NCI-H1417 treated with DMSO at 0.1 percent for 48 hours (cell line): ENCODE measurements at places on chromosomes 5 and 9.

DNA sequence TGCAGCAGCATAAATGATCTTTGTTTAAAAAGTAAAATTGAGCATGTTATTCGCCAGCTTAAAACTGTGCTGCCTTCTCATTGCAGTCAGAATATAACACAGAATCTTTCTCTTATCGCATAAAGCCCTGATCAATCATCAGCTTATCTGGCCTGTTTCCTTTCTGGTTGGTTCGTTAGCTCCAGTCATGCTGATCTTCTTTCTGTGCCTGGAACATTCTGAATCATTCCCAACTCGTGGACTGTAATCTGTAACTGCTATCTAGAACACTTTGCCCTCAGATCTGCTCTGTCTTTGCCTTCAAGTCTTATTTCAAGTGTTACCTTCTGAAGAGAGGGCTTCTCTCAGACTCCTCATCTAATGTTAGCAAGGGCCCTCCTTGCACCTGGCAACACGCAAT, 11.9 kb upstream of the FER start:
- no peak for DNase-seq

DNA sequence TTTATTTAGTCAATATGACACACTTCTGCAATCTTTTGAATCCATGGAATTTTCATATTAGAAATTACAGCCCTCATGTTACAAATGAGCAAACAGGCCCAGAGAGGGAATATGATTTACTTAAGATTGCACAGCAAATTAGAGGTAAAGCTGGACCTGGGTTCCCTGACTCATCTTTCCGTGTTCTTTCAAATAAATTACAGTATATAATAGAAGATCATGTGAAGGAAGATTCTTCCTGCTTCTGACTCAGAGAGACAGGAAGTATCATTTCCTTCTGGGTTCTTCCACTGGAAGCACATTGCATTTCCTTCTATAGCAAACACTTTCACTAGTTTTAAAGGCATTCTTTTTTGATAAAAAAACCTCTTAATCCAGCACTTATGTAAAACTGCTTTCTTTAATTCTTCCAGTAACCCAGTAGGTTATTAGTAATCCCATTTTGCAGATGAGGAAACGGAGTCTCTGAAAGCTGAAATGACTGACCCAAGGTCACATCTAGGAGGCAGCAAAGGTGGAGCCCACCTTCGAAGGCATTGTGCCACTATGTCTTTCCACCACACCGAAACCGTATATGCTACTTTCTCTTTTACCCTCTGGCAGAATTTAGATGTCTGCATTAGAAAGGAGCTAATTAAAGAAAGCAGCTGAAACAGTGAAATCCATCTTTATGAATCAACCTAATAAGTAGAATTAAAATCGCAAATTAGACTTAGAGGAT, 566.7 kb upstream of the KLF4 start:
- DNase-seq: no peak

DNA sequence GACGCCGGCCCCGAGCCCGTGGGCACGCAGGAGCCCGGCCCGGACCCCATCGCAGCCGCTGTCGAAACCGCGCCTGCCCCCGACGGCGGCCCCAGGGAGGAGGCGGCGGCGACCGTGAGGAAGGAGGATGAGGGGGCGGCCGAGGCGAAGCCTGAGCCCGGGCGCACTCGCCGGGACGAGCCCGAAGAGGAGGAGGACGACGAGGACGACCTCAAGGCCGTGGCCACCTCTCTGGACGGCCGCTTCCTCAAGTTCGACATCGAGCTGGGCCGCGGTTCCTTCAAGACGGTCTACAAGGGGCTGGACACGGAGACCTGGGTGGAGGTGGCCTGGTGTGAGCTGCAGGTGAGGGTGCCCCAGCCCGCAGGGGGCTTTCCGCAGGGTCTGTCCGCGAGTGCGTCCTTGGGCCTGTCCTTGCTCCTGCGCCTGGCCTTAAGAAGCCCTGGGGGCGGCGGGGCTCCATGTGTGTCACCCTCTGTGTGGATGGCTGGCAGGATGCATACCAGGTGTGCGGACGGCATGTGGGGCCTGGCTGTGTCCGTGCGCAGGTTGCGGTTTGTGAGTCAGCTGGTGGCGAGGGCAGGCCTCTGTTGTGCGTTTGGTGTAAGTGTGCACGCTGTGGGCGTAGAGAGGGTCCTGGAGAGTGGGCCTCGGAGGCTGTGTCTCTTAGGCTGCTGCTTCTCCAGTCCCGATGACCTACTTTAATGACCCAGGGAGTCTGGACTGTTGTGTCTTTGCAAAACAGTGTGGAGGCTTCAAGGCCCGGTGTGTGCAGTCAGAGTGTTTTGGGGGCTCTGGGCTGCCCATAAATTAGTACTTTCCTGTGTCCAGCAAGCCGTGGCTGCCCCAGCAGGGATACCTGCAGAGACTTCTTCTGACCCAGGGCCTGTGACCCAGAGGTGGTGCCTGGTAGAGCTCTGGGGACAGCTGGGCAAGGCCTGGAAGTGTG, 1.6 kb downstream of the WNK2 start:
- DNase-seq: no peak

- no peak for DNase-seq
These were observed 27.4 kb downstream of the BICD2 start for GRCh38 chr9:92737216-92737606.

- peak; percentile 18 for DNase-seq
These were observed 38.6 kb downstream of the EXOSC2 start for GRCh38 chr9:130732136-130732535.

DNA sequence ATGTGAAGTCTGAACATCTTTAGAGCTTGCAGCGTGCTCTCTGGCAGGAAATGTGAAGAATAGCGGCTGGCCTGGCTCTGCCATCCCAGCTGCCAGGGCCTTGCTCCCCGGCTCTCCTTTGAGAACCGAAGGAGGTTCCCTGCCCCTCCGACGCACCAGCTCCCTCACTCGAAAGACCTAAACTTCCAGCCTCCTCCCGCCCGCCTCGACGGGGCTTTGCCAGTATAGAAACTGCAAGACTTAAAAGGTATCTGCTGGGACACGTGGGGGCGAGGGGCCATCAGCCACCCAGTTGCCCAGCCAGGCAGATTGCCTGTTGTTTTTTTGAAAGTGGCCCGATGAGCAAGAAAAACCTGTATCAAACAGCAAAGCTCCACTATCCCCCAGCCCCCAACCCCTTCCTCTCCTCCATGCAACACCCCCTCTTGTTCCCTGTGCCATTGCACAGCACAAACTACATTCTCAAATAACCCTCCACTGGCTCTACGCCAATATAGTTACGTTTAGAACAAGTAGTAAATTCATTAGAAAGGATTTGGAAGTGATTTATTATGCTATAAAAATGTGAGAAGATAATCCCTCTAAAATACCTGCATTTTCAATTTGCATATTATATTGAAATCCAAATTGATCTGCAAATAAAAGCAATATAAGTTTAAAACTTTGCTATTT, 331.9 kb downstream of the MED10 start:
- no peak for DNase-seq

DNA sequence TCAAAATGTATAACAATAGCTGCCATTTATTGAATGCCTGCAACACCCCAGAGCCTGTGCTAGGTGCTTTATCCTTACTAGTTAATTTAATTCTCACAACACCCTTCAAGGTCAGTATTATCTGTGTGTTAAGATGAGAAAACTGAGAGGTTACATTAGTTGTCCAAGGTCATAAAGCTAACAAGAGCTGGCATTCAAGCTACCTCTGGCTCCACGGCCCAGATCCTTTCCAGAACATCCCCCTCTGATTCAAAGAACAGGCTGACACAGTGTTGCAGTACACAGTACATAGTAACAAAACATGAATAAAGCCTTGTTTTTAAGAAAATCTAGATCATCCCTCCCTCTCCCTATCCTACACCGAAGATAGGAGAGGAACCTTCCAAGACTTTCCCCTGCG, 9.4 kb upstream of the FRMPD1 start:
- no peak for DNase-seq

DNA sequence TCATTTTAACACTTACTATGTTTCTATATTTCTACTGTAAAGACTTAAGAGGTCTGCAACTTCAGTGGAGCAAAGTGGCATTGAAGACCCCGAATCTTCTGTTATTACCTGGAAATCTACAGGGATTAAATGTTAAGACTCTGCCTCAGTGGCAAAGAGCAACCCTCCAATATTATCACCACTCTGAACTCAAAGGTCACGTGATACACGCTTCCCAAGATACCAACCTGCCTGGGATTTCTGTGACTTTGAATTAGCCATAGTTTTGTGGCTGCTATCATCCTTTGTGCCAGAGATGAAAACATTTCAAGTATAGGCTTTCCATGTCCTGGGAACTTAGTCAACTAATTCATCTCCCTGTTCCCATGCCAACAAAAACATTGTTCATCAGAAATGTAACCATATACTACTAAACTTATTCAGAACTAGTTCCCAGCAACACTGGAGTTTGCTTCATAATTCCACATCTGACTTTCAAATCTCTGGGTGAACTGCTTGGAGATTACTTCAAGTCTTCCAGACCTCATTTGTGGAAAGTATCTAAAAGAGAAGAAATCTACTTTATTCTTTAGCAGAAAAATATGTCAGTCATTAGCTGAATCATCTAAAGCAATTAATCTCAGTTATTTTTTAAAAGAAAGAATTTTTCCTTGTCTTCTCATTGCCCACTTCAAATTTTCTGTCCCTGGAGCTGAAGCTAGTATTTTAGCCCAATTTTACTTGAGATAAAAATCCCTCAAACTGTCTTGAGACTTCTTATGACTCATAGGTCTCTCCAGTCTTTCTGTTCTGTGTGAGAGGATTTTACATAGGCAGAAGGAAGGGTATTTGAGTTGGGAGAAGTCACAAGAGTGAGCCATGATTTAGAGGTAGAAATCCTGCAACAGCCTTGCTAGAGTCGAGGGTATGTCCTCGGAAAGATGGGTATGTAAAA, 83.0 kb downstream of the ZNF462 start:
- DNase-seq: no peak
